ENCODE measurements at places on chromosomes 3 and 15.

DNA sequence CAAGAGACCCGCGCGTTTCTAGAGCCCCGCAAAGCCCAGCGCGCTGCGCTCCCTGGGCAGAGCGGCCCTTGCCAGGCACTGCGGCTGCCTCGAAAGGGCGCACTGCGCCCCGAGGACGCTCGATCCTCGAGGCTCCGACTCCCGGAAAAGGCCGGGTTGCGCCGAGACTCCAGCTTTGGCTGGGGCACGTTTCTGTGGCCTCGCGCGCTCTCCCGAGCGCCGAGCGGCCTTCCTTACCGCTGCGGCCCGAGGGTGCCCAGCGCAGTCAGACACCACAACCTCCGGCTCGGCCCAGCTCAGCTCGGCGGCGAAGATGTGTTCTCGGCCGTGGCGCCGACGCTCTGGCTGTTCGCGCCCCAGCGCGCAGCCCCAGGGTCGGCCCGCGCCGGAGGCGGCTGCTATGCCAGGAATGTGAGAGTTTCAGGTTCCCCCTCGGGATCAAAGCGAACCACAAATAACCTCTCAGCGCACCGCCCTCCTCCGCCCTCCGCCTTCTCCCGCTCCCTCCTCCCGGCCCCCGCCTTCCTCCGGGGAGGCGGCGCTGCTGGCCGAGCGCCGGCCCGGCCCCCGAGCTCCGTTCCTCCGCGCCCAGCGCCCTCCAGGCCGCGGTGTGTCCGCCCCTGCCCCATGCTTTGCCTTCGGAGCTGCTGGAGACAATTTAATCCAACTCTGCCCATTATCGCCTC is at the start of gene AMOTL2:
AMOTL2 (minus strand) TSS at position 343 of the 686 bp plus-strand sequence. CDS start 3,014 bp downstream, outside the sequence.
- peak; percentile 45 for DNase-seq

DNA sequence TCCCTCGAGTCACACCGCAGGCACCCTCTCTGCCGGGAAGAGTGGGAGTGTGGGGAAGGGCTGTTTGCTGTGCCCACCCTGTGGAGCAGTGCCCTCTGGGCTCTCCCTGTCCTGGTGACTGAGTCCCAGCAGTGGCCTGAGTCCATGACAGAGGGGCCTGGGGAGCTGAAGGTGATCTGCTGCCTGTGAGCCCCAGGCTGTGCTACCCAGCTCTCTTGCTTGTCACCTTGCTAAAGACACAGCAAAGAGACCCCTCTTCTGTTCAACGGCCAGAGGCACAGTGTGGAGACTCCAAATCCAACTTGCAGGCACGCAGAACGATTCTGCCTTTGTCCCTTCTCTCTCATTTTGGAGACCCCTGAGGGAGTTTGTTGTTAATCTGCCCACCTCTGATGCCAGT is 232.6 kb downstream of the OPA1 start:
- no peak for DNase-seq

DNA sequence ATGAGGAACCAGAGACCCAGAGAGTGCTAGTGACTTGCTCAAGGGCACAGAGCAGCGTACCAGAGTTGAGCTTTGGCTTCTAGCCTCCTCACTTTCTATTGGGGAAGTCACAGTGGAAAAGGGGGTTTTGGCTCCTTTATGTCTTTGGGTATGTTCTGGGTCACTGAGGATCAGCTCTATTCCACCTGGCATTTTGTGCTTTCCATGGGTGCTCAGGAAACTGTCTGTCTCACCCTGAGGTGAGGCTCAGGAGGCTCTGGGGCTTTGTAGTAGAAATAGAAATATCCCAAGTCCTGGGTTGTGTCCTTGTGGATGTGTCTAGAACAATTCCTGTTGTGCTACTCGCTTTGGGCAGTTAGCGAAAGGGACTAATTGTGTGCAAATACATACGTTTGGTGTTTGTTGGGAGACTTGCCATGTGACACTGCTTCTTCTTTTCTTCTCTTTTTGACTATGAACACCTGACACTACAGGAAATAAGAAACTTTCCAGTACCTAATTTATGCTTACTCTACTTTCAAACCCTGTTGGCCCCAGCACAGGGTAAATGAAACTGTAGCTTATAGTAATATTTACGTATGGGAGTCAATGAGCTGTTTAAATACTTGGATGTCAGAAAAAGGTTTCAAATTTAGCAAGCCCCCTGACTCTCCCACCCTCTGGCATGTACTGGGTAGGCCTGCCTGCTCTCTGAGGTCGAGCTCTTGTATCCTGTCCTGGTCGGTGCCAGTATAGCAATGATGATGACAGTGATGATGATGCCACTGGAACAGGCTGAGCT is 35.6 kb downstream of the SMAD3 start:
- DNase-seq: no peak

DNA sequence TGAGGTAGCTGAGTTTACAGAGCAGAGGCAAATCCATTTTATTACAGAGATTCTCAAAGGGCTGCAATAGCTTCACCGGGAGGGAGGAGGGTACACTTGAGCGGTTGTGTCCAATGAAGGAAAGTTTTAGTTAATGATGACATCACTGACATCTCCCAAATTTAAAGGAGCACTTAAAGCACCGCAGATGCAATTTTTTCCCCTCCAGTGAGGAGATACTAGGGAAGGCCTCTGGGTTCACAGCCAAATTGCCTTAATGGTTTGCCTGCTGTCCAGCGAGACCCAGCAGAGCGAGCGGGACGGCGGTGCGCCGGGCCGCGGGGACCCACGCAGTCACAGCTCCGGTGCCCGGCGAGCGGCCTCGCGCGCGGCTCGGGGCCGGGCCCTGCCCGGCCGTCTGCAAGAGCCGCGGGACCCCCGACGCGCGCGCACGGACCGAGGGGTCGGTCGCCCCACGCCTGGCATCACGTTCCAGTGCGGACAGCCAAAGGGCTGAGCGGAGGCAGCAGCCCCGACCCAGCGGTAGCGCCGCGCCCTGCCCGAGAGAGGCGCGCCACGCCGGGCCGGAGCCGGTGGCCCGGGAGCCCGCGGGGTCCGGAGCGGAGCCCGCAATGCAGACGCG is 160.5 kb upstream of the CHRNA7 start:
- DNase-seq: no peak

DNA sequence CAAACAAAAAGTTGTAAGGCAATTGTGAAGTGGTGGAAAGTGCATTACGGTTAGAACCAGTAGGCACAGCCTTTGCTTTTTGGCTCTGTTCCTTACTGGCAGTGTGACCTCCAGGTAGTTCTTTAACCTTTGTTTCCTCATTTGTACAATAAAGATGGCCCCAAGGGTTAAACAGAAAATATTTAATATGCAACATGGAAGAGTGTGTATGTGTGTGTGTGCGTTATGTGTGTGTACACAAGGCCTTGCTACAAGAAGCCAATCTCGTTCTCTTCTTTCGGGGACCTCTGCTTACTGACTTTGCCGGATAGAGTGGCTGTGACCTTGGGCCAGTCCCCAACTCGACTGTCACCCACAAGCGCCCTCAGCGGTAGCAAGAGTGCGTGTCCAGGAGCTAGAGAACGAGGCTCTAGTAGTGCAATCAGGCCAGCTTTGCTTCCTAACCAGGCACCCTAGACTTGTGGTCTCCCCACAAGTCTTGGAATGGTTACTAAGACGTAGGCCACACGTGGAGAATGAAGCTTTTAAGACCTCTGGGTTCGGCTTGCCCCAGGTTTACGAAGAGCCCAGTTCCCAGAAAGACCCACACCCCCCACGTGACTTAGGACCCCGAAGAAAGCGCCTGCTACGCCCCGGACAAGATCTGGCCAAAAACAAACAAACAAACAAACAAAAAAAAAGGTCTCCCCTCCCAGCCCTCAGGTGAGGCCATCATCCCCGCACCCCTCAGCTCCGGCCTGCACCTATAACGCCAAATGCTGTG is 593 bp downstream of the CIAO2A start:
- no peak for DNase-seq

DNA sequence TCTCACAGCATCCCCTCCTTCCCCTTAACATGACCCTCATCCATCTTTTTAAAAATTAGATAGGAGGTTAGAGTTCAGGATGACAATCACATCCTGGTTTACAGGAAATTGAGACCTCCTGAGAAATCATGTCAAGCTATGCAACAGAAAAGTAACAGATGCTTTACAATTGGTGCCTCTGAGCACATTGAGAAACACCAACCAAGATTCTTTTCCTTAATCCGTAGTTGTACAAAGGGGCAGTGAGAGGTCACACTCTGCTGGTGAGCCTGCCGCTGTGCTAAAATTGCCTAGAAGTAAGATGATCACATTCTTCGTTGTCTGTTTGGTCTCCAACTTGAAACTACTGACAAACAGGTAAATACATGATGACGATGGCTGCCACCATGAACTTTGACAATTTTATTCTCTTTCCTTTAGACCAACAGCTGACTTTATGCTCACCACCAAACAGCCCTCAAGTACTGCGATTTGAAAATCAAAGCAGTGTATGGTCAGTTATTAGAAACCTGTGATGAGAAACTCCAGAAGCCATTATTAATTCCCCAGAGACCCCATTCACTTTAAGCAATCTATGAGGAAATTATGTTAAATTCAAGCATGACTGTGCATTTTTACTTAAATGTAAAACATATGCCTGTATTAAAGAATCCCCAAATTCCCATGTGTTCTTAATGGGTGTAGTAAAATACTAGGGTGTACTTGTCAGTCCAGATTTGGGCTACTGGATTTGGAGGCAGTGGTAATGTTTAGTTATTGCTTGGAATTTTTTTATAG is 210.7 kb upstream of the UBE2E1 start:
- no peak for DNase-seq

DNA sequence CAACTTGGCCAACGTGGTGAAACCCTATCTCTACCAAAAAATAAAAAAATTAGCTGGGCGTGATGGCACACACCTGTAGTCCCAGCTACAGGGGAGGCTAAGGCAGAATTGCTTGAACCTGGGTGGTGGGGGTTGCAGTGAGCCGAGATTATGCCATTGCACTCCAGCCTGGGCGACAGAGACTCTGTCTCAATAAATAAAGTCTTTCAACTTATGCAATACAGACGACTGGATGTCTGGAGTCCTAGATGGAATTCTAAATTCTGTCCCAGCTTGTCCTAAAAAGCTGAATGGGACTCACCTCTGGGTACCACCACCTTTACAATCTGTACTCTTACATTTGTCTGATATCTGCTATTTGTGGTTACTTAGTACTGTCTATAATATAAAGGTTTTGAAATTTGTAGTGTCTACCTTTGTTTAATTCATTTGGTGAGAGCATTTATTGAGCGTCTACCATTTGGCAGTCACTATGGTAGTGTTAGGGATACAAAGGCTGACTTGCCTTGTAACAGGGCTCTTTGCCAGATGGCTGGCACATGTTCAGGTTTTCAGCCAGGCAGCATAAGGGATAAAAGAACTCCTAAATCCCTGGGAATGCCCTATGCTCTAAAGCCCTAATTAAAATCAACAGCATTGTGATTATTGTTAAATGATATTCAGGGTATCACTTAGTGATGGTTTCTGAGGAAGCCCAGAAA is 7.2 kb upstream of the ZNF609 start:
- DNase-seq: peak; percentile 53

DNA sequence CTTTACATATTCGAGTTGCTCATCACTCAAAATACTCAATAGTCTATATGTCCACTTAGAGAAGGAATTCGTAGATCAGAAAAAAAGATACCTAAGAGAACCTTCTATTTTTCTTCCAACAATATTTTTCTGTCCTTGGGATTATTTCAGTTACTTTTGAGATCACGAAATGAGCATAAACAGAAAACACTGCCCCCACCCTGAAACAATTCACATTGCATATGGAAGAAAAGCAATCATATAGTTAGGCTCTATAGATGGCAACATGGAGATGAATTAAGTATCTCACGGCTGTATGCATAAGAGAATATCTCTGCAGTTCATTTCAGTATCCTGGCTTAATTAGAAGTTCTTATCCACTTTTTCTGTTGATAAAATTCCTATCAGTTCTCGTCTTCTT is 391.1 kb downstream of the FGF12 start:
- no peak for DNase-seq

DNA sequence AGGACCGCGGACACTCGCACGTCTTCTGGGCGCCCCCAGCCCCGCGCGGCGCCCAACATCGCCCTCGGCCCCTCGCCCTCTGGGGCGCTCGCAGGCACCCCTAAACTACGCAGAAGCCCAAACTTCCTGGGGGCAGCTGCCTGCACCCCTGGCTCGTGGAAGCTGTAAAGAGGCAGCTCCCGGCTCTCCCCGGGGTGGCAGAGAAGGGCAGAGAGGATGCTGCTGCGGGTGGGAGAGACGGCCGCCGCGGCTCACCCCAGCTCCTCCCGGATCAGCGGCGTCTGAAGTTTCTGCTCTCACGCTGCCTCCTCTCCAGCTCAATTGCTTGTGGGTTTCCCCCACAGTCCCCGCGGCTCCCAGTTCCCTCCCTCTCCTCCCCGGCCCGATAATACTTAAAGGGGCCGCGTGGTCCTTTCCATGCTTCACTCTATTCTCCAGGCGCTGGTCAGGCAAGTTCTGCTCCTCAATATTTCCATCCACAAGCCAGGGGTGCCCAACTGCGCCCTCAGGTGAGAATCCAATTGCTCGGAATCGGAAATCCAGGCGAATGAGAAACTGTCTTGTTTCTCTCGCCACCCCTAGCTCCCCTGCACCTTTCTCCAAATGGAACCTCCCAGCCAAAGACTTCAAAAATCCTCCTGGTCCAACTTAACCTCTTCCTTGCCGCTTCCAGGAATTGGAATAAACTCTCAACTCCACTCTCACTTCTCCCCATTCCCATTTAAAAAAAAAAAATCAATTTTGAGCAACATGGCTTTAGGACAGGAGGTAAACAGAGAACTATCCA is 748.5 kb downstream of the ROBO1 start:
- DNase-seq: peak; percentile 24

DNA sequence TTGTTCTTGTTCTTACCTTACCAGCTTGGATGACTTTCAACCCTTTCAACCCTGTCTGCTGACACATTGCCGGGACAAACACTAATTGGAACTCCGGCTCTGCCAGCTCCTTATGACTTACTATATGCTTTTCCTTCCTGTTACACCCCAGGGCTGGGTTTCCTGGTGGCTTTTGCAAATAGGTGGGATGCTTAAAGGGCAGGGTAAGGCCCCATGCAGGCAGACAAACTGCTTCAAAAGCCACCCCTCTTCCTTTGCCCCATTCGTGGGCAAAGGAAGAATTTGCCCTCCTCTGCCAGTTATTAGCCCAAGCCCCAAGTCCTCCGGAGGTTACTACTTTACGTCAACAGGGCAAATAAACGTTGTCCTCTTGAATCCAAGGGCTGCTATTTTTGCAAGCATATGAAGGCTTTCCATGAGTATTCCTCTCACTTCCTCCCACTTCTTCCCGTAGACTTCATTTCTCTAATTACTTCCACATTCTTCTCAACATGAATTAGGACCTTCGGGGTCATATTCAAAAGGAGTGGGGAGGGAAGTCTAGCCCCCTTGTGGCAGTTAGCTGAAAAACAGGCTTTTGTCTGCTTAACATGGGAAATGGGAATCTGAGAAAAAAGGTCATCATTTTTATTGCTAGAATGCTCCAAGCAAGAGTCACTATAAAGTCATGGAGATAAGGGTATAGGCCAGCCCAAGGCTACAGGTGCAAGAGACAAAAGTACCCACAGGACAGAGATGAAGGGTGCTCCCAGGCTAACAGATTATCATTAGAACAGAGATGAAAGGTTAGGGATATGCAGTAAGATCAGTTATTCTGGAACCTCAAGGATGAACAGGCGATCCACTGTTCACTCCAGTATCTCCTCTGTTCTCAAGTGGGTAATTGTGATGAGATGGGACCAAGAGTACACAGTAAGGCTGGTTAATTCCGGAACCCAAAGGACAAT is 56.3 kb upstream of the FSTL1 start:
- DNase-seq: peak; percentile 2

- no peak for DNase-seq
These were observed 72.5 kb downstream of the OSBPL10 start for GRCh38 chr3:31908391-31909097.

Measured in NCI-H1694 (cell line).